AG04449 (cell line): ENCODE measurements at places on chromosomes 6 and 20.

GRCh38 chr6:4973982-4974745 lies 29.7 kb downstream of the RPP40 start:
- no peak for DNase-seq

DNA sequence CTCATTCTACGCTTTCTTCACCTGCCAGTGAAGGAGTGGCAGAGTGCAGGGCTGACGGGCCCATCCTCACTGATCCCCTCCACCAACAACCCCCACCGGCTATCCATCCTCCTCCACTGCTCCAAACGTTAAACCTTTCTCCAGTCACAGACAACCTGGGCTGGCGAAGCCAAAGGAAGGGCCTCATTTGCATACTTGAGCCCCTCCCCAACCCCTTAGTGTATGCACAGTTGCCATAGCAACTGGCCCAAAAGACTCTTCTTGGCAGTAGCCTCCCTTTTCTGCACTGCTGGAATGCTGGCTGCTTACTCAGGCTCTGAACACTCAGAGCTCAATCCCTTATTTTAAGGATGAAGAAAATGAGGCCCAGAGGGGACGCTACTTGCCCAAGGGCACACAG lies 130.3 kb downstream of the GRM4 start:
- DNase-seq: no peak

- no peak for DNase-seq
Observed at GRCh38 chr6:52399511-52400312, 20.4 kb upstream of the EFHC1 start.

DNA sequence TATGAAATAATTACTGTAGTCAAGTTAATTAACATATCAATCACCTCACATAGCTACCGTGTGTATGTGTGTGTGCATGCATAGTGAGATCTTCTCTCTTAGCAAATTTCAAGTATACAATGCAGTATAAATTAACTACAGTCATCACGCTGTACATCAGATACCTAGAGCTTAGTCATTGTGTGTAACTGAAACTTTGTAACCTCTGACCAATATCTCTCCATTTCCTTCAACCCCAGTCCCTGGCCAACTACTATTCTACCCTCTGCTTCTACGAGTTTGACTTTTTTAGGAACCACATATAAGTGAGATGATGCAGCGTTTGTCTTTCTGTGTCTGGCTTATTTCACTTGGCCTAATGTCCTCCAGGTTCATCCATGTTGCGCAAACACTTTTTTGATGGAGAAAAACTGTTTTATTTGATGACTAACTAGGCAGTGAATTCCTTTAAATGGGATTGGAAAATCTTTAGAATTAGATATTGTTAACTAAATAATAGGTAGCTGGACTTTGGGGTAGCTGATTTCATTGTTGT lies 459.5 kb downstream of the DHX35 start:
- DNase-seq: no peak

- no peak for DNase-seq
Observed at GRCh38 chr6:150119173-150119572, 23.7 kb upstream of the PPP1R14C start.
